ENCODE measurements at places on chromosomes 16 and 17.

DNA sequence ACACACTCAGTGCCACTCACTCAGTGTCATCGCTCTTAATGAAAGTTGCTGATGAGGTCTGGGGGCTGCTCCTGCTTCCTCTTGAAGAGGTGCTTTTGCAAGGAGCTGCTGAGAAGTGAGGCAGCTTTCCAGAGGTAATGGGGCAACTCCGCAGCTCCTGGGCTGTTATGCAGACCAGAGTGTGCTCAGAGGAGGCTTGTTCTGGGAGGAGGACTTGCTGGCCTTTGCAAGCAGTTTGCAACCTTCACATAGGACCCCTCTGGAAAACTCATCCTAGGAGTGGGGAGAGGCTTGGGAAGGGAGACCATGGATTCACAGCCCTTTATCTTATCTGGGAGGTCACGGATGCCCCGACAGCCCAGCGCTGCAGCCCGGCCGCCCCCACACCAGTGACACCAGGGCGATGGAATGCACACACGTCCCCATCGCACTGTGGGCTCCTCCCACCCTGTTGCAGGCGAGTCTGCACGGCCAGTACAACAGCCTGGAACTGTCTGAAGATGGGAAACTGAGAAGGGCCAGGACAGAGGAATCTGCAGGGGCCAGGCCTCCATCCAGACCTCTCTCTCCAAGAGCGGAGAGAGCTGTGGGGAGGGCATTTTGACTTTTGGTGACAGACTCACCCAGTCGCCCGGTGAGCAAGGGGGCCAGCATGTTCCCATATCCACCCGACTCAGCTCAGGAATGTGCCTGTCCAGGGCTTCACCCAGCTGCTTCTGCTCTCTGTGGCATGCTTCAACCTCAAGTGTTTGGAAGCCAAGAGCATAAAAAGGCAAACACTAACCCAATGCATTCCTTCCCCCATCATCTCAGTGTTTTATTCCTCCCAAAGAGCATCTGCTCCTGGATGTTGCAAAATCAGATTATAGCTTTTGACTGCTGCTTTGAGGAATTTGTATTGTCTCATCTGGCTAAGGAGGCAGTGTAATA lies 78.6 kb upstream of the ZNF469 start:
- peak; percentile 75 for DNase-seq

- DNase-seq, result peak; percentile 20
These were observed 7.3 kb downstream of the HSD3B7 start for GRCh38 chr16:30992276-30992780.

DNA sequence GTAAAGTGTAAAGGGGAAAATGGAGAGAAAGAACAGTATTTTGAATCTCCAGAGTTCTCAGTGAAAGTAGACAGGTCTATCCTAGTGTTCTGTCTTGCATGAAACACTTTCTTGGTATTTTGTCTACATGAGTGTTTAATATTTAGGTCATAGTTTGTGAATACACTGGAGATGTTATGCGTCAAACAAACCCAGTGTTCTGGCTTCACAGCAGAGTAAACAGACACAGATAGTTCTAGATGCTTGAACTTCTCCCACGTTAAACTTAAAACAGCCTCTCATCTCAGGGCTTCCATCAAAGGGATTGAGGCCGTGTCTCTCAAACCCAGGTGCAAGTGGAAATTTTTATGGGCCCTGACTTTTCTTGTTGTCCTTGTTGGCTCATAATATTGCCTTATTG lies 48.3 kb downstream of the RBFOX1 start:
- no peak for DNase-seq

DNA sequence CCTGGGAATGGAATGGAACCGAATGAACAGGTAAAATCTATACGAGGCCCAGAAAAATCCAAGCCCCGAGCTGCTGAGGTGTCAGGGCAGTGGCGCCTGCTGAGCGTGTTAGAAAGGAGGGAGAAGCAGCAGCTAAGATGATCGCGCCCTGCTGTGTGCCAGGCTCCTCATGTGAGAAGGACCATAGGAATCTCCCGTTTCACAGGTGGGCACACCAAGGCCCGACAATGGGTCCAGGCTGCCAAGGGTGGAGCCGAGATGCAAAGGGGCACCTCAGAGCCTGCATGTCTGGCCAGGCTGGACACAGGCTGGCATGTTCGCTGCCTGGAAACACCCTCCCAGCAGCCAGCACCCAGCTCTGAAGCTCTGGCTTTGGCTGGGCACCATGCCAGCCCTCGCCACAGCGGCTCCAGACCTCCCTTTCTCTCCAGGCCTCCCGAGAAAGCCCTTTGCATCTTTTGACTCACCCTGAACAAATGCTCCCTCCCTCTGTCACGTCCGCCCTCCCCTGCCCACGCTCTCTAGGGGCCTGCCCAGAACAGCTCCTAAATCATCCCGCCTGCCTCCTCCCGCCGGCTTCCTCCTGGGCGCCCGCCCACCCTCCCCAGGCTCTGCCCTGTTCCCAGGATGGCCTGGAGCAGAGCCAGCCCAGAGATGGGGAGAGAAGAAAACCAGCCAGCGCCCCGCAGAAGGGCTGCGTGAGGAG lies 217.8 kb upstream of the GSE1 start:
- peak; percentile 84 for DNase-seq

DNA sequence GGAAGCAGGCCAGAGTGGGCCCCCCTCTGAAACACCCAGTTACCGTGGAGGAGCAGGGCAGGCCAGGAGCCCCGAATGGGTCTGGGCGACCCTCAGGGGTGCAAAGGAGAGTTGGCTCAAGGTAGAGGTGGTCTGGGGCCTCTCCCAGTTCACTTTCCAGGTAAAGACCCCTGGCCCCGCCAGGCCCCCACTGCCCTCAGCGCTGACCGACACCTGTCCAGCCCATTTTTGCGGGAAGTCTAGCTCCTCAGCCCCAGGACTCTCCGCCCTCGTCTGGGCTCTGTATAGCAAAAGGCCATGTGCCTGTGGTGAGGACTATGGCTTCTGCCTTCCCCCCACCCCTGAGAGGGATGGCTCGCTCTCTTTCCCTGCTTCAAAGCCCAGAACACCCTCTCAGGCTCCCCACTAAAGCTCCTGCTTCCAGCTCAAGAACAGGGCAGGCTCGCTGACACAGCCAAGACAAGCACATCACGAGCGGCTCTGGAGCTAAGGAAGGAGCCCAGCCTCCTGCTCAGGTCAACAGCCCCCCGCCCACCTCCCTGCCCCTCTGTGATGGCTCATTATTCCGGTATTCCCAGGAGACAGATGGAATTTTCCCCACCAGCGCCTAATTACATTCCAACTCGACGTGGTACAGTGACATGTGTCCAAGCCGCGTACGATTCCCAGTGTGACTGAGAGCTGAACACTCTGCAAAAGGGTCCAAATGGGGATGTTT lies 59.4 kb downstream of the RTN4RL1 start:
- peak; percentile 20 for DNase-seq

DNA sequence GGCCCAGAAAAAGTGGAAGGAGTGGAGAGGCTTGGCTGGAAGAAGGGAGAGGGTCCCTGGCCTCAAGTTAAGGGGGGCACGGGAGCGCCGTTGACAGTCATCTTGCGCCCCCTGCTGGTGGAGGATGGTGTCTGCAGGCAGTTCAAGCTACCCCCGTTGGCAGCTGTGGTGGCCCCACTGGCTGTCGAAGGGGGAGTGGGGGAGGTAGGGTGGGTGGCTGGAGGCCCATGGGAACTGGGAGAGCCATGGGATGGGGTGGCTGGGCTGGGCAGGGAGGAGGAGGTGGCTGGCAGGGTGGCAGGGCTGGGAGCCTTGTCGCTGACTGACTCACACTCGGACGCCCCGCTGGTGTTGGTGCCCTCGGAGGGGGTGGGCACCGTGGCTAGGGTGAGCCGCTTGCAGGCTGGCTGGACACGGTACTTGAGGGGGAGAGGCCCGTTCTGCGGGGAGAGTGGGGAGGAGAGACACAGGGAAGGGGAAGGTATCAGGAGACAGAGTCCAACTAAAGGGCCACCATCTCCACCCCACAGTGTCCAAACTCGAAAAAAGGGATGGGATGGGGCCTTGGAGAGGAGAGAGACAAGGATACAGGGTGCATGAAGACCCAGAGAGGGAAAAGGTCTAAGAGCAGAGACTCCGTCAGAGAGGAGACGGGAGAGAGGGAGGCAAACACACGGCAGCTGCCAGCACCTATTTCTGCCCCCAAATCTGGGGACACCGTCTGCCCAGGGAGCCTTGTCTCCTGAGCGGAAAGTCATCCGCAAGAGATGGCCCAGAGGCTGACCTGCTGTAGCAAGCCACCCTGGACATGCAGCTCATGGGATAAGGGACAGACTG lies 5.2 kb downstream of the CISD3 start:
- DNase-seq, result peak; percentile 83

DNA sequence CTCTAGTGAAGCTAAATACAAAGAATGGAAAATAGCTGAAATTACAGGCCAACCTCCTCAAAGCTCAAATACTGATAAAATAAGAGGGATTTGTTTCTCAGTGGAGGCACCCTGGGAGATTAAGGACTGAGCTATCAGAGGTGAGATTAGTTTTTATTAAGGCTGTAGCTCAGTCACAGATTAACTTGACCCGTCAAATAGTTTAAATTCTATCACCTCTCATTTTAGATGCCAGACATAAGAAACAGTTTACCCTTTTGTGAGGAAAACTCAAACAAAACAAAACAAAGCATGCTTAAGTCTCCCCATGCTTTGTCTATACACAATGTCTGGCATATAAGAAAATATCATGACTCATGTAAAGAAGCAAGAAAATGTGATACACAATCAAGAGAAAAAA lies 208.3 kb upstream of the PMFBP1 start:
- DNase-seq, result no peak

DNA sequence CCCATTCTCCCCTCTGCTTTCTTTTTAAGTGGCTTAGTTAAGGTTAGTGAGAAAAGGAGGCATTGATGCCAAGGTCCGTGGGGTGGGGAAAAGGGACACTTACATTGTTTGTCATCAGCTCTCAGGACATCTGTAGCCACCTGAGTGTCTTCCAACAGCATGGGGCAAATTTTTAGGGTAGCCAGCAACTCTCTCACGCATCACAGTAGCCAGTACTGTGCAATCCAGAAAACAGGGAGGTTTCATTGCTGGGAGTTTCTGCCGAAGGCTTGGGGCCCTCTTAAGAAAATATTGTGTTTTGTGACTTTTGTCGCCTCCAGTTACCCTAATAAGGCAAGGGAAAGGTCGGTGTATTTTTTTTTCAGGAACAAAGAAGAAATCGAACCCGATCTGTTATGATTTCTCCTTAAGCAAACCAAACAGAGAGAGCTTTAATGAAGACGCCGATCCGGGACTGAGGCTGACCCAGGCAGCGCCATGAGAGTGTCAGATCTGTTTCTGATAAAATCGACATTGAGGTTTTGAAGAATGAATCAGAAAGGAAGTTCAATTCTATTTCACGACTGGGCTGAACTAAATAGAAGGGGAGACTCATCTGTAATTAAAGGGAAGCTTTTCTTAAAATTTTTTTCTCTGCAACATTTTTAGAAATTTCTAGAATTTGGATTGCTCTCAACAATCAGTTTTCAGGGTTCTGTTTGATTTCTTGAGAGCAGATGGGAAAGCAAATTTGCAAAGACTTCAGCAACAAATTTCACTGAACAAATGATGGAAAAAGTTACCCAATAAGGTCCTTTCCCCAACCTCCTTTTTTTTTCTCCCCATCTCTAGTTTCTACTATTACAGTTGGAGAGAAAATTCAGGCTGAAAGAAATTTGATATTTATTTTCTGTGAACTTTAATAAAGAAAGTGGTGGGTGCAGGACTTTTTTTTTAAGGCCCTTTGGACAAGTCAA lies 144.7 kb upstream of the IRX3 start:
- no peak for DNase-seq

- DNase-seq, result no peak
These were observed 16.4 kb upstream of the MARCHF10 start for GRCh38 chr17:62824290-62825131.

DNA sequence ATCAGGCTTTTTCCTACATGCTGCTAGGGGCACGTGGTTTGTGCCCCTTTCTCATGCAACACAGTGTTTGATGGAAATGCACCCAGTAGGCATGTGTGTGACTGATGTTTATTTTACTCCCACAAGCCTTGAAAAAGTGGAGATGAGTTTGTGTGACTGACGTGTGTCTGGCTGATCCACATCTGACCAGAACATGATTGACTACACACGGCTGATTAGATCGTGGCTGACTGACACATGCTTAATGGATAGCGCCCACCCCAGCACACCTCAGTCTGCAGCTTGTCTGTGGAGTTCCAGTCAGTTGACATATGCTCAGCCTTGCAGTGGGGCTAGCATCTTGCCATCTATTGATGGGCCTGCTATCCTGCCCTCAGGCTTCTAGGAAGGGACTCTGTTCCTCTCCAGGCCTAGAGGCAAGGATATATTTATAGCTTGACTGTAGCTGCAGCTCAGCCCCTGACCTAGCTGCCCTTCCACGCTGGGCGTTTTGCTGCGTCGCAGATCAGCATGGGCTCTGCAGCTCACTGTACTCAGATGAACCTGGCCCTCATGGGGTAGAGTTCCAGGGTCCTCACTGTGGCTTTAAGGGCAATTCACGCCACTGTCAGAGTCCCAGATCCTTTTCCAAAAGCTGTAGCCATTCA lies 112.3 kb downstream of the HS3ST2 start:
- no peak for DNase-seq

GRCh38 chr16:57357330-57358085 lies 1.1 kb upstream of the CCL22 start:
- no peak for DNase-seq

DNA sequence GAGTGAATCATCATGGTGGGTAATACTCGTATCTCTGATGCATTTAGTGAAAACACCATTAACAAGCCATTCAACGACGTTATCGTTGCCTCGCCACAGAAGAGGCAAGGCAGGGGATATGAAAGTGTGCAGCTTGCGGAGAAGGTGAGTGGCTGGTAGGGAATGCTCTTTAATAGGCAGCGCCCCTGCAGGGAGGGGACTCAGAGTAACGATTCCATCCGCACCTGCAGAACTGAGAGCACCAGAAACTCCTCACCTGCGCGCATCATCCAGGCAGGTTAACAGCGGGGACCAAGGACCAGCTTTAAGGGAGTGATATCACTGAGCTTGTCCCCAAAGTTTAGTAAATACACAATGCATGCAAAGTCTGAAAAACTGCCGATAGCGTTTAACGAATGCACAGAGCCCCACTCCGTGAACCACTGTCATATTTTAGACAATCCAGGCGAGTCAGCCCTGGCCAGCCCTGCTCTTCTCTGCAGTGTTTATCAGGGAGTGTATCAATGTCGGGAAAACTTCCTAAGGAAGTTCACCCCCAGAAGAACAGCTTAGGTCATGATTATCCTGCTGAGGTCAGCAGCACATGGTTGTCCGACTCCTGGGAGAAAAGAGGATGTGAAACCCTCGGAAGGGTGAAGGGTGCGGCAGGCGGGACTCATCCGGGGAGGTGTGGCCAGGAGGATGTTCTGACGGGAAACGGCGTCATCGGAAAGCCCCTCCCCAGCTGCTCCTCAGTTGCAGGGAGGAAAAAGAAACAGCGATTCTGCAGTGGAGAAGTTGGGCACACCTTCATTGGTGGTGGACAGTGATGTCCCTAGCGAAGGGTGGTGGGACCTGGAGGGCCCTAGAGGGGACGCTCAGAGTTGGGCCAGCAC lies 68.5 kb upstream of the DNAH17 start:
- DNase-seq, result peak; percentile 93

DNA sequence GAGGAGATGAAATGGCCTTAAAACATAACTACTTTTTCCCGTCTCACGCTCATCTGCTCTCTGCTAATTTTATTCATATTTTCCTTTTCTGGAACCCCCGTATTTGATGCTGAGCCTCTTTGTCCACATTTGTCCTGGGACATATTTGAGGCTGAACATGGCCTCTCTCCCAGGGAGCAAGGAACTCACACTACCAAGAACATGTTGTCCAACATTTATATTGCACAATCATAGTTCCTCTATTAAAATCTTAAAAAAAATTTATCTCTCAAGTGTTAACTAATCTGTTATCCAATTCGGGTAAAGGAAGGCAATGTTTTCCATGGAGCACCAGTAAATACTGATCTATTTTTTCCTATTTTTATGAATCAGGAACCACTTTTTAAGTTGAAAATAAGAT lies 60.2 kb downstream of the CMC2 start:
- no peak for DNase-seq

- no peak for DNase-seq
These were observed 21.7 kb upstream of the ABCC11 start for GRCh38 chr16:48269011-48269410.

Data from right cardiac atrium (tissue), 5 donors.